Fibroblast of lung (primary cell): ENCODE measurements at places on chromosomes 16 and 17.
A peak's percentile ranks its signal among the peaks of the same experiment; 100 is the strongest.

DNA sequence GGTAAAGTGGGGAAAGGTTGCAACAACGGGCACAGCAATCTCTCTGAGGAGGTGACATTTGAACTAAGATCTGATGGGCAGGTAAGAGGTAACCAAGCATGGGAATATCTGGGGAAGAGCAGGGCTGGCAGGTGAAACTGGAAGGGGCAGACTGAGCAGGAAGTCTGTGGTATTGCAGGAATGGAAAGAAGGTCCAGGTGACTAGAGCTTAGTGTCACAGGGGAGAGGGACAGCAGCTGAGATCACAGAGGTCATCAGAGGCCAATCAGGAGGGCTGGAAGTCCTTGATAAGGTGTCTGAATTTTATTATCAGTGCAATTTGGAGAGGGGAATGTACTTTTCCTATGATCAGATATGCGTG, 73.3 kb upstream of the DHX40 start:
- DNase-seq, result no peak

DNA sequence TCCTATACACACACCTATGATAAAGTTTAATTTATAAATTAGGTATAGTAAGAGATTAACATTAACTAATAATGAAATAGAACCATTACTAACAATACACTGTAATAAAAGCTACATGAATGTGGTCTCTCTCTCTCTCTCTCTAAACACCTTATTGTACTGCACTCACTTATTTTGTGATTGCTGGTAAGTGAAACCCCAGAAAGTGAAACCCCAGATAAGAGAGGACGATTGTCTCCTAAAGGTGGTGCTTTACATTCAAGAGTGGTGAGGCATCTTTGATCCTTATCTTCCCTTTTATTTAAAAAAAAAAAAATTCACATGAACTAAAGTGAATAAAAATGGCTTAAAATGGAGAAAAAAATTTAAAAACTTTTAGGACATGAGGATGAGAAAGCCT, 80.1 kb upstream of the TRAP1 start:
- no peak for DNase-seq

DNA sequence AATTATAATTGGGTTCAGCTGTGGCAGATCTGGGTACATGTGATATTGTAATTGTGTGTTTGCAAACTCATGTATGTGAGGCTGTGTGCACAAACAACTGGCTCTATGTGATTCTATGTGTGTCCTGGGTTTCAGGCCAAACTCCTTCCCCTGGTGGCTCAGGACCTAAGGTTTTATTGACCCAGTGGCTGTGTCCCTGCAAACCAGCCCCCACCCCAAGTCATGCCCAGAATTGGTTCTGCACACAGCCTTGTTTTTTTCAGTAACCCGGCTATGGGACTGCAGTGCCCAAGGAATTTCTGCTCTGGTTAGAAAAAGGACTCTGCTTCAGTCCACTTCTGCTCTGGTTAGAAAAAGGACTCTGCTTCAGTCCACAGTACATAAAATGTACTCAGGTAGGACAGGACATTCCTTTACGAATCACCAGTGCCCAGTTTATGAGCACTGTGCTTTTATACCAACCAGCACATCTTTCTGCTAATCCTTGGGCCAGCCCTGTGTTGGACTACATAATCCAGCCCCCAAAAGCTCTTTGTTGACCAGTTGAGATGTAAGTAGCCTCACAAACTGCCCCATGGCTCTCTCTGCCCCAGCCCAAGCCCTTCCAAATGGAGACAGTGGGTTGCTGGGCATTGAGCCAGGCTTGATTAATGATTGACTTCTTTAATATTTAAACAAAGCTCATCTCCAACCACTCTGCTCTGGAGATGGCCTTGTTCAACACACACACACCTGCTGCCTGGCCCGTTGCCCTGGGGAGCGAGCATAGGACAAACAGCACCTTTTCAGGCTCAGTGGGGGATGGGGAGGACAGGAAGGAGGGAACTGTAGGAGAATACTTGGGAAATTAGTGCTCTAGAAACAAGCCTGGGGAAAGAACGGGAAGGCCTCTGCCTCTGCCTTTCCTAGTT, 2.9 kb upstream of the KCNH6 start:
- no peak for DNase-seq

- no peak for DNase-seq
Measured at GRCh38 chr16:21324267-21324666, 46.2 kb upstream of the CRYM start.

DNA sequence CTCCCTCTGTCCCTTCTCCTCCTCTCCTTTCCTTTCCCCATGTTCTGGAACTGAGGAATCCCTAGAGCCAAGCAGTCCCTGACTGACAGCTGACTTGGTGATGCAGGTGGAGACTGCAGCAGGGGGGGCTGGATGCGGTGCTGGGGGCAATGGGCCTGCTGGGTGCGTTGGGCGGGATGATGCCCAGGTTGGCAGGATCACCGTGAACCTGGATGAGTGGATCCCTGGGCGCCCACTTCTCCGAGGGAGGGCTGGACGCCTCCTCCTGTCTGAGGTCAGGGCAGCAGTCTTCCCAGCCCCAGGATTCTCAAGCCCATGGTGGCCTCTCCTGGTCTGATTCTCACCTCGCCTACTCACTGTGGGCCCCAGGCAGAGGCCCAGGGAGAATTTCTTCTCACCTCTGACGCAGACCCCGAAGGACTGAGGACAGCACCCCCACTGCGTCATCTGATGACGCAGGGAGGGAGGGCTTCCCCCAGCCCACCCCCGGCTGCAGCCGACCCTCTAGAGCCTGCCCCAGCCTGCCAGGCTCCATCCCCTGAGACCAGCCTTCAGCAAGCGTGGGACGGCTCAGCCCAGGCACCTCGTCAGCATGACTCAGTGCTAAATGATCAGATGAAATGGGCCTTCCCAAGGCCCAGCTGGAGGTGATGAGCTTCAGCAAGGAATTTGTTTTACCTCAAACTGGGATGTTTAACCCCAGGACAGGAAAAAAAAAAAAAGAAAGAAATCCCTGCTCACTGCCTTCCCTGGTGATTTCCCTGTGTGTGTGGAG, 188.0 kb upstream of the TNRC6C start:
- no peak for DNase-seq

DNA sequence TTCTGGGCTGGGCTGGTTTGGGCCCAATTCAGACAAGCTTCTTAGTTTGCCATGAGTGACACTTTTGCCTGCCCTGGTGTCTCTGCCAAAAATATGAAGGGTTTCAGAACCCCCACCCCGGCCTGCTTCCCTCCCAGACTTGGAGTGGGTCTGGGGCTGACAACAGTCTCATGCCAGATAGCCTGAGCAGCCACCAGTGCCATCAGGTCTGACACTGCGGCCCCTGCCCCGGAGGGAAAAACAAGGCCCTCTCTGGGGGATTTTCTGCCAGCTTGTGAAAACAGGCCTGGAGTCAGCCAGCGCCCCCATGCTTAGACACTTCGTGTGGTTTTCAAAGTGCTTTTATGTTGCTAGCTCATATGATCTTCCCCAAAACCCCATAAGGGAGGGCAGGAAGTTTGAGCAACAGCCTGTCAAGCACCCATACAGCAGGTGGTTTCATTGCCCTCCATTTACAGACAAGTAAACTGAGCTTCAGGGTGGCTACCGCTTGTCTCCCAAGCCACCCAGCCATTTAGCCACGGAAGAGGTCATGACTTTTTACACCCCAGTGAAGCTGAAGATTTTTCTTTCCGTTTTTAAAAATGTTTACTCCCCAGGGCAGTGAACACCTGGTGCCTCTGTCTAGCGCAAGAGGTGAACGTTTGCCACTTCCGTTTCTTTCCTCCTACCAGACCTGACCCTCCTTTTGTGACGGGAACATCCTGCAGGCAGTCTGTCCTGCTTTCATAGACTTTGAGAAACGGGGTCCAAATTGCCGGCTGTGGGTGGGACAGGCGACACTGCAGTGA, 300.6 kb downstream of the SEC14L1 start:
- no peak for DNase-seq

DNA sequence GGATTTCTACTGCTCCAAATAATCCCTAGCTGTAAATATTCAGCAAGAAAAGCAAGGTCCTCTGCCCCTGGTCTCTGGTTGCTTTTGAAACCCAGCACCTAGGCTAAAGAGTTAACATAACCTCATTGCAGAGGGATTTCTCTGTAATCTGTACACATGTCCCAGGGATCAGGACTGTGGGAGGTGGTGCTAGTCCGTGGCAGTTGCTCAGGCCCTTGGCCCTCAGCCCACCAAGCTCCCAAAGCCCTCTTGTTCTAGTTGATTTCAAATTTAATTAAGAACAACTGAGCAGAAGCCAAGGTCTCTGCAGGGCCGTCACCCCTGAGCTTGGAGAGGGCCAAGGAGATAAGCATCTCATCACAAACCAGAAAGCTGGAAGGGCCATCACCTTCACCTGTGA, 181.1 kb downstream of the SOX9 start:
- DNase-seq, result no peak

DNA sequence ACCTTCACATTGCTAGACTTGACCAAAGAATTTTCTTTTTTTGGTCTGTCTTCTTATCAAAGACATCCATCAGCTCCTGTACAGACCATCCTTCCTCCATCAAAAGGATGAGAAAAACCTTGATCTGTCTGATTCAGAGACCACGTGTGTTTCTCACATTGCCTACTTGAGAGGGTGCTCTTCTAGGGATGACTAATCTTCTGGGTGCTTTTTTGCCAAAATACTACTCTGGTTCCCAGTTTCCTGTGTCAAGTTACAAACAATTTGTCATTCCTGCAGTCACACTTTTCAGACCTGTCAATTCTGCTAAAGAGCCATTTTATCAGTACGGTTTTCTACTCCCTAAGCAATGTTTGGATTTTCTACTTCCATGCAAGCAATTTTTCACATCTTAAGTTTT, 492.2 kb downstream of the CDH11 start:
- peak; percentile 1 for DNase-seq

GRCh38 chr17:59702304-59702703, 4.9 kb downstream of the PTRH2 start:
- DNase-seq, result no peak

- peak; percentile 28 for DNase-seq
Measured at GRCh38 chr17:16662936-16663335, 9.3 kb upstream of the ZNF624 start.

DNA sequence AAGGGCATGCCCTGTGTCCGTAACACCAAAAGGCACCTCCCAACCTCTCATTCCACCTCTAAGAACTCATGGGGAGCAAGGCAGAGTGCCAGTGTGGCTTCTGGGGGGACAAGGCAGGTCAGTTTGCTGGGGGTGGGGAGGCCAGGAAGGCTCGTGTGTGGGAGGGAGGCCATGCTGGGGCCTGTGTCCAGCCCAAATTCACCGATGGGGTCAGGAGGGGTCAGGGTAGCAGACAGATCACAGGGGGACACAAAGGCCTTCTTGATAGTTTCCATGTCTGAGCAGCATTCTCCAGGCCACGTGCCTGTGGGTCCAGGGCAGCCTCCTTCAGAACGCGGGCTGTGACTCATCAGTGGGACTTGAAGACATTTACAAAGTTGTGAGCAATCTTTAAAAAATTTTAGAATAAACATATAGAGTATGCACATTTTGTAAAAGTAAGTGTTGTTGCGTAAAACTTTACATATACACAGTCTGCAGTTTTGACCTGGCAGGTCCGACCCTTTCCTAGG, 20.9 kb downstream of the SPACA3 start:
- peak; percentile 96 for DNase-seq
